ENCODE measurements at places on chromosomes 2 and 18.

DNA sequence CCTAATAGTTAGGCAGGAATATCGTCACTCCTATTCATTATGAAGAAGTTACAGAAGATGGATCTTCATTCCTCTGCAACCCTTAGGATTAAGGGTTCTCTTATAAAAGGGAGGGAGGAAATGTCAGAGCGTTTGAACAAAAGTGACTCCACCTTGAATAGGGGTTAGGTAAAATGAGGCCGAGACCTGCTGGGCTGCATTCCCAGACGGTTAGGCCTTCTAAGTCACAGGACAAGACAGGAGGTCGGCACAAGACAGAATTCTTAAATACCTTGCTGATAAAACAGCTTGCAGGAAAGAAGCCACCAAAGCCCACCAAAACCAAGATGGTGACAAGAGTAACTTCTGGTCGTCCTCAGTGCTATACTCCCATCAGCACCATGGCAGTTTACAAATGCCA lies 147.6 kb downstream of the CDCA7 start:
- DNase-seq: no peak

- DNase-seq: no peak
Observed at GRCh38 chr2:24809316-24810007, 16.2 kb downstream of the CENPO start.

GRCh38 chr18:58386780-58387179 lies 242.1 kb downstream of the ALPK2 start:
- no peak for DNase-seq

DNA sequence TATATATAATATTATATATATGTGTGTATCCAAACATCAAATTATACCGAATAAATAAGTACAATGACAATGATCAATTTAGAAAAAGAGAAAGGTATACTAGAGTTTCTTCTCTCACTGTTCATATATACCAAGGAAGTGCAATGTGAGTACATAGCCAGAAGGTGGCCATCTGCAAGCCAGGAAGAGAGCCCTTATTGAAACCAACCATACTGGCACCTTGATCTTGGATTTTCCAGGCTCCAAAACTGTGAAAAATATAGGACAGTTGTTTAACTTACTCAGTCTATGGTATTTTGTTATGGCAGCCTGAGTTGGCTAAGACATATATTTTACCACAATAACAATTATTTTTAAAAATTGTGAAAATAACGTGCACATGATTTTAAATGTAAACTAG lies 1490.2 kb upstream of the SLC39A10 start:
- DNase-seq: peak; percentile 17

- no peak for DNase-seq
Observed at GRCh38 chr2:85175369-85176299, 42.4 kb downstream of the TCF7L1 start.

GRCh38 chr2:23100406-23100805 lies 284.6 kb upstream of the KLHL29 start:
- DNase-seq: no peak

DNA sequence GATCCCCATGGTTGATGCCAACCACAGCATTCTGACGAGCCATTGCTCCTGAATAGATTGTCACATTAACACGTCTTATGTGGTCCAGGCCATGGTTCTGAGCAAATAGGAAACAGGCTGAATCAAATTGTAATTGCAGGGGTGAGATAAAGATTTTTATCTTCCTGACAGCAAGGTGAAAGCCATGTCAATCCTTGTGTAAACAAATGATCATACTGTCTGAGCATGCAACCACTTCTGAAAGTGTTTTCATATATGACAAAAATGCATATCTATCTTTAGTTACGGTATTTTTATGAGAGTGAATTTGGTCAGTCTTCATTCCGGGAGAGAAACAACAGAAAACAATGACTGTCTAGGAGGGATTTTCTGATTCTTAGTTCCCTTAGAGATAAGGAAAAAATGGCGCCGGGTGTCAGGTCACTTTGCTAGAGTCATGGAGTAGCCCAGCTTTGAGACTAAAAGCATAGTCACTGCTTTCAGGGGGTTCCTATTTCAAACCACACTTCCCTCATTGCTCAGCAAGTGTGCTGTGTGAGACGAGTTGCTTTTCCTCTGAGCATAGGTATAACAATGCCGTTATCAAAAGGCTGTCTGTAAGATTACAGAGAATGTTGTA lies 958.9 kb downstream of the DCDC2C start:
- DNase-seq: no peak

GRCh38 chr2:44768438-44769236 lies 172.9 kb upstream of the SIX3 start:
- no peak for DNase-seq

GRCh38 chr2:160381425-160381951 lies 112.1 kb downstream of the RBMS1 start:
- DNase-seq: no peak

DNA sequence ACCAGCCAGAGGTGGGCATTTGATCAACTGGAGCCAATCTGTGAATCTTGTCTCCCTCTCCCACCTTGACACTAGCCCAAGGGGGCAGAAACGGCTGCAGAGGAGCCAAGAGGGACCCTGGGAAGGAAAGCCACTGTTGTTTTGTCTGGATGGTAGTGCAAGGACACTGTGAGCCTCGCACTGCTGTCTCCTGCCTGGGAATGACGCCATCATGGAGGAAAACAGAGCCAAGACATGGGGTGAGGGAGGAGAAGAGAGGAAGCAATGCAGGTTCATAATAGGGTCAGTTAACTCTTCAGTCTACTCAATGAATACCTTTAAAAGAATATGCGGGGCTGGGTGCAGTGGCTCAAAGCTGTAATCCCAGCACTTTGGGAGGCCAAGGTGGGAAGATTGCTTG lies 231.1 kb upstream of the AGAP1 start:
- no peak for DNase-seq

GRCh38 chr18:49016648-49017539 lies 66.1 kb upstream of the SMAD7 start:
- no peak for DNase-seq

GRCh38 chr2:98058191-98058975 lies 28.6 kb upstream of the VWA3B start:
- no peak for DNase-seq

DNA sequence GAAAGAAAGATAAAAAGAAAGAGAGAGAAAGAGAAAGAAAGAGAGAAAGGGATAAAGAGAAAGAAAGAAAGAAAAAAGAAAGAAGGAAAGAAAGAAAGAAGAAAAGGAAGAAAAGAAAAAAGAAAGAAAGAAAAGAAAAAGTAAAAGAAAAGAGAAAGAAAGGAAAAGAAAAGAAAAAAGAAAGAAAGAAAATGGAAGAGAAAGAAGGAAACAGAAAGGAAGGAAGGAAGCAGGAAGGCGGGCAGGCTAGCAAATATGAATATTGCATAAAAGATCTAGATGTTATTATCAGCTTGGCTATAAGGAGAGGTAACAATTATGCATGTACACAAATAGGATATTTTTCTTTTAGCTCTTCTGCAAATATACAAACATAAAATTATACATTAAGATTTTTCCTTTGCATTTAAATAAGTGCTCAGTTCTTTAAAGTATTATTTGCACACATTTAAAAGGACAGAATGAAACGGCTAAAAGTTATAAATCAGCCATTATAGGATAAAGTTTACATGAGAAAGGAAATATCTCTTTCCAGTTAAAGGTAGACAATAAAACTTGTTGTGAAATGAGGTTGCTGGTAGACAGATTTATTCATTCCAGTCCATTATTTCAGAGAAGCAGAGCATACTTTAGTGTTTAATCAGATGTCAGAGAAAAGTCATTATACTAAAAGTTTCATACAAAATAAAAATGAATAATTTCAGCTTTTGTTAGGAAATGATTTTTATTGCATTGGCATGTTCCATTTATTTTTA lies 511.4 kb downstream of the KCNJ3 start:
- no peak for DNase-seq

- DNase-seq: no peak
Observed at GRCh38 chr2:207390302-207391095, 139.3 kb upstream of the CREB1 start.

- no peak for DNase-seq
Observed at GRCh38 chr18:4412286-4412685, 42.8 kb downstream of the DLGAP1 start.

GRCh38 chr18:62928326-62928725 lies 213.0 kb downstream of the PHLPP1 start:
- no peak for DNase-seq

DNA sequence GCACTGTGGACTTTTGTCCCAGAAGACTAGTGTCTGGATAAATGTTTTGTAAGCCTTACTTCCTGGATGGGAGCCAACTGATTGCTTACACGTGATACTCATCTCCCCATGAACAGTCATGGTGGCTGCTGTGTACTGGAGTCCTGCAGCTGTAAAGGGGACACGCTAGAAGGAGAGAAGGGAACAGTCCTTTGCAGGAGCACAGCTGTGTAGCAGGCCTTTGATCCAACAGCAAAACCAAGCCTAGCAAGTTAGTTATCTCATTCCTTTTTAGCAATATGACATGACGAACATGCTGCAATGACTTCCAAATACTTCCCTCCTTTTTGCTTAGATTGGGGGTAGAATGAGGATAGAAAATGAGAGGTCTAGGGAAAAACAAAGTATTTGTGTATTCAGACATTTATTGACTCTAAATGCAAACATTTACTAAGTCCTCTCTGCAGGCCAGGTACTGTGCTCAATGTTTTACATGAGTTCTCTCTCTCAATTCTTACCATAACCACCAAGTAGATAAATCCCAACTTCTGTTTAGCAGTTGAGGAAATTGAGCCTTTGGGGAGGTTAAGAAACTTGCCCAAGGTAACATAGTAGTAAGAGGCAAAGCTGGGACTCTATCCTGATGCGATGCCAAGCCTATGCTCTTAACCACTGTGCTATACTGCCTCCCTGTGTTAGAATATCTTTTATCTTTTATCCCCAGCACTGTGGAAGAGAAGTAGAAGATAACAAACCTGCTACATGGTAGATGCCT lies 55.4 kb upstream of the CD28 start:
- peak; percentile 5 for DNase-seq

DNA sequence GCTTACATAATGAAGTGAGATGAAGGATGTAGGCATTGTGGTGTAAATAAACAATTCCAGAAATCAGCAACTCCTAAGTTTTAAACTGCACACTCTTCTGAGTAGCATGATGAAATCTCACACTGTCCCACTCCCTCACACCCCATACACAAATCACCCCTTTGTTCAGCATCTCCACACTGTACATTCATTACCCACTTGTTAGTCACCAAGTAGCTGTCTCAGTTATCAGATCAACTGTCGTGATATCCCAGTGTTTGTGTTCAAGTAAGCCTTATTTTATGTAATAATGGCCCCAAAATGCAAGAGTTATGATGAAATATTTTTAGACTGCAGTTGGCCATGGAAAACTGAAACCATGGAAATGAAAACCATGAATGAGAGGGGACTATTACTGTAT lies 135.7 kb downstream of the GRB14 start:
- no peak for DNase-seq

DNA sequence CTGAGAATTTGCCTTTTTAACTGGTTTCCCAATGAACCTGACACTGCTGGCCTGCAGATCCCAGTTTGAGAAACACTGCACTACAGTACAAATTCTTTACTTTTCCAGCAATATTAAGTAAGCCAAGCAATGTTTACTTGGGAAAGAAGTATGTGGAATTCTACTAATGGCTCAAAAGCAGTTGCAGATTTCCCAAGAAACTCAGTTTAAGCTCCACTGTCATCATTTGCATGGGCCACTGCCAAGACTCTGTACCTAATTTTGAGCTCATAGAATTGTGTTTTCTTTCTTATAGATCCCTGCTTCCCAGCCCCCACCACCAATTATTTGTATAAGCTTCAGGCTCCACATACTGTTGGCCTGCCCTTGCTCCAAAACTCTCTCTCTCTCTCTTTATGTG lies 676.1 kb downstream of the RNF144A start:
- no peak for DNase-seq

GRCh38 chr2:181553244-181553643 lies 96.1 kb downstream of the ITGA4 start:
- no peak for DNase-seq

DNA sequence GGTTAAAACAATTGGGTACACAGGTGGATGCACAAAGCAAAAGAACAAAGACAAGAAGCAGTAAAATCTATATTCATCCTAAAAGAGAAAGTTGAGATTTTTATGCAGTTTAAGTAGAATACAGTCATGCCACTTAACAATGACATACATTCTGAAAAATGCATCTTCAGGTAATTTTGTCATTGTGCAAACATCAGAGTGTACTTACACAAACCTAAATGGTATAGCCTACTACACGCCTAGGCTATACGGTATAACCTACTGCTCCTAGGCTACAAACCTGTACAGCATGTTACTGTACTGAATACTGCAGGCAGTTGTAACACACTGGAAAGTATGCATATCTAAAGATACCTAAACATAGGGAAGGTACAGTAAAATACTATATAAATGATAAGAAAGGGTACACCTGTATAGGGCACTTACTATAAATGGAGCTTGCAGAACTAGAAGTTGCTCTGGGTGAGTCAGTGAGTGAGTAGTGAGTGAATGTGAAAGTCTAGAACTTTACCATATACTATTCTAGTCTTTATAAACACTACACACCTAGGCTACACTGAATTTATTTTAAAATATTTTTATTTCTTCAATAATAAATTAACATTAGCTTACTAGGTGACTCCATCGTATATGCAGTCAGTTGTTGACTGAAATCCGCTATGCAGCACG lies 132.9 kb downstream of the BARD1 start:
- DNase-seq: no peak

DNA sequence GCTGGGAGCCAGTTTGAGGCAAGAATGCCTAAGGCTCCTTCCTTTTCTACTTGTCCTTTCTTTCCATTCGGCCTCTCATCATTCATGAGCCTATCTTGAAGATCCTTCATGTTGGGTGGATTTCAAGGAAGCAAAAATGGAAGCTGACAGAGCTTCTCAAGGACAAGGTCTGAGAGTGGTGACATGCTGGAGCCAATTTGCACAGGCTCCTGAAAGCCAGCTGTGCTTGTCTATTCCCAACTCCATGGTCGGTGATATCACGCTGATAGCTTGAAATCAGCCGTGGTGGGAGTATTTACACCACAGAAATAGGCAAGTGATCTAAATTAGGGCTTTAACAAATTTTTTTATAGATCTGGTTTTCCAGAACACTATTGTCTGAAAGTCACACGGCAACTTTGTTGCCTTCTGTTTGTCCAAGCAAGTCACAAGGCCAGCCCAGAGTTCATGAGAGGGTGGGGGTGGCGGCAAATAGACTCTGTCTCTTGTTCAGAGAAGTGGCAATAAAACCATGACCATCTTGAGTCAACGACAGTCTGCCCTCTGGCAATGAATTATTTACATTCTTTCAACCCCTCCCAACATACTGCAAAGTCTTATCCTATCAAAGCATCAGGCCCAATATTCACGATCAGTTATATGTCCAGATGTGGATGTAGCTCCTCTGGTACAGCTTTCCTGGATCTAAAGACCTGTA lies 49.9 kb upstream of the SLC35F5 start:
- no peak for DNase-seq

DNA sequence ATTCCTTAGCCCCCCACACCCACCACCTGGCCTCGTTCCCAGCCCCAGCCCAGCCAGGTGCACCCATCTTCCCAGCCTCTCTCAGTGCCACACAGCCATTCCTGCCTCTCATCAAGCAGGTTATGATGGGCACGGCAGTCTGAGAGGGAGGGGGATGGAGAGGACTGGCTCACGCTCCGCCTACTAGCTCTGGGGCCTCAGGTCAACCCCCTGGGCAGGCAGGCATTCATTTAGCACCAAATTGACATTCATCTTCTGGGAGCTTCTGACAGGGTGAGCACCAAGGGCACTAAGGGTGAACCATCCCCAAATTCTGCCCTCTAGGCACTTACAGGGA lies 66.2 kb upstream of the FOSL2 start:
- no peak for DNase-seq
